Activated CD8-positive, alpha-beta memory T cell treated with anti-CD3 and anti-CD28 coated beads for 36 hours (primary cell): ENCODE measurements at places on chromosomes 2 and 18. TPM values are rescaled to one million over a fixed set of nuclear protein-coding genes. Genes with fewer than 3 reads are reported as not detected.

Gene LNPK
- 38.3 TPM for total RNA-seq

Gene SGPP2
- 5.6 TPM for total RNA-seq

Gene DAW1
- not detected for total RNA-seq

Gene RFTN2
- total RNA-seq: not detected

Gene SLC25A52
- not detected for total RNA-seq

Gene KCNK3
- not detected for total RNA-seq
